ENCODE measurements at places on chromosomes 11 and 22.
A peak's percentile ranks its signal among the peaks of the same experiment; 100 is the strongest.

- no peak for DNase-seq
Measured at GRCh38 chr22:48569476-48570233, 1258.0 kb downstream of the BRD1 start.

DNA sequence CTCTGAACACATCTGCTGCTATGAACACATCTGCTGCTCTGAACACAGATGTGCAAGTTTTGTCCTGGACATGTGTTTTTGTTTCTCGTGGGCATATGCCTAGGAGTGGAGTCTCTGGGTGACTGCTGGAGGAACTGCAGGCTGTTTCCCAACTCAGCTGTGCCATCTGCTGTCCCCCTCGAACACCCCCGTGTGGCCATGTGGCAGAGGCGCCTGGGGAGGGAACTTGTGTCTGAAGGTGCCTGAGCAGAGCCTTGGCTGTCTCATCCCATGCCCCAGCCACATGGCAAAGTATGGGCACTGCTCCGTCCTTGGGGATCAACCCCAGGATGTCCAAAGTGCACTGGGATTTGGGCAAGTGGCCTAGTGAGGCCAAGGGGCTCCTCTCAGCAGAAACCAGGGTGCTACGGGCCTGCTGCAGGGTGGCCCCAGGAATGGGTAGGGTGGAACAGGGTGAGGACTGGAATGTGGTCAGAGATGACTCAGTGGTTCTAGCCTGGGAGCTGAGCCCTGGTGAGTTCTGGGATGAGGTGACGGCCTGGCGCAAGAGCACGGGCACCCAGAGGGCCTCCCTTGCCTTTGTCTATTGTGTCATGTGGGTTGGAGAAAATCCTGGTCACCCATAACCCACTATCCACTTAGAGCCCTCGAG lies 14.7 kb downstream of the GATD1 start:
- DNase-seq: peak; percentile 48

GRCh38 chr11:114136686-114137640 lies 77.5 kb downstream of the ZBTB16 start:
- DNase-seq: no peak

- DNase-seq: no peak
Measured at GRCh38 chr11:65861533-65862183, 1.4 kb downstream of the MUS81 start.

DNA sequence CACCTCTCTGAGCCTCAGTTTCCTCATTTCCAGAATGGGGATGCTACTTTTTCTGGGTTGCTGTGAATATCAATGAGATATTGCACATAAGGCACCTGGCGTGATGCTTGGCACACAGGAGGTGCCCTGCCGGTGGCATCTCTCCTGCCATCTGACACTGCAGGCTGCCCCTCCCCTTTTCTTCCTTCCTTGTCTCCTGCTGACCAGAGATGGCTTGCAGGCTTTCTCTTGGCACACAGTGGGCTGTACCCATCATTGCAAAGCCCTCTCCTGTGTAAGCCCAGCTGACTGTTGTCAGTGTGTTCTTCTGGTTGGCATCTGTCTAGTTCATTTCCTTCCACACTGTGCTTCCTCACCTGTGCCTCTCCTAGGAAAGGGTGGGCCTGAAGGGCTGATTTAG lies 91.7 kb downstream of the MYO18B start:
- no peak for DNase-seq
